ENCODE measurements at places on chromosomes 1 and 21.

- DNase-seq: peak; percentile 93
Measured at GRCh38 chr1:156500793-156501506, 375 bp upstream of the MEF2D start.

GRCh38 chr1:2976180-2976562, 45.1 kb upstream of the ACTRT2 start:
- DNase-seq: no peak

DNA sequence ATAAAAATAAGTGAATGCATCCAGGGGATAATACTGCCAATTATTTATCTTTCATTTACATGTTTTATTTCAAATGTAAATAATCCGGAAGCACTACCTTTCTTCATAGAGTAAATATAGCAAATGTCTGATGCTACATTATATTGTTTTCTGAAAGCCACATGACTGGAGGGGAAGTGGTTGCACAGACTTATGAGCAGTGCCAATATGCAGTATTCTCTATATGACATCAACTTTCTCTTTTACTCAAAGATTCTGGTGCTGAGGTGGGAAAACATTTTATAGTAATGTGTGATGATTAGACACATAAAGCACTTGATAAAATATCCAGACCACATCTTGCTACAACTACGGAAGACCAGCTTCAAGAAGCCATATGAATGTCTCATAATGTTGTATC, 314.7 kb downstream of the NEGR1 start:
- no peak for DNase-seq

DNA sequence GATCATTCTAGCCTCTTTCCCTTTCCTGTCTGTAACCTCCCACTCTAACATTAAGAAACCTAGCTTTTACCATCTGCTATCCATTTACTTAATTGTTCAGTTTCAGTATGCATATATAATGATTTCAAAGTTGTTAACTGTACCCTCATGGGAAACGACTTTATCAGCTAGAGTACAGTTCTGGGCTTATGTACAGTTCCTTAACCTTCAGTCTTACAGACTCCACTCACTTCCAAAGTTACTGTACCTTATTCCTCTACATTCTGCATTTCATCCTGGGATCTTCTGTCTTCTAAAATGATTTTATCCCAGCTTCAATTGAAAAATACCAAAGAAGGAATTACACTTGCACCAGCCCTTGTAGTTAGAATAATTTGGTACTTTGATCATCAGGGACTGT, 108.7 kb upstream of the KCNE2 start:
- no peak for DNase-seq

- no peak for DNase-seq
Measured at GRCh38 chr21:46603228-46603627, 1.7 kb downstream of the S100B start.

- no peak for DNase-seq
Measured at GRCh38 chr1:27408151-27408550, 15.7 kb downstream of the GPR3 start.

DNA sequence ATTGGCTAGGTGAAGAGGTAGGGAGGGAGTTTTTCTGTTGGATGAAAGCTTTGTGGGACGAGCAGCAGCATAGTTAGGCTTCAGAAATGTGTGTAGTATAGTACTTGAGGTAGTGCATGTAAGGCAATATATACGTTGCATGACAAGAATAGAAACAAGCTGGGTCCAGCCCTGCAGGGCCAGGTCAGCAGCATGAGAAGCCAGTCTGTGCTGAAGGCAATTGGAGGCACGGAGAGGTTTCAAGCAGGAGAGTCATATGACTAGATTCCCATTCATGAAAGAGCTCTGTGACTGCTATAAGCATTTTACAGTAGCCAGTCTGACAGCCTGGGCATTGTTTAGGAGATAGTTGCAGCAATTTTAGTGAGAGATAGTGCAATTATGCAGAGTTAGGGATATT, 84.2 kb upstream of the DSCAM start:
- DNase-seq: no peak

DNA sequence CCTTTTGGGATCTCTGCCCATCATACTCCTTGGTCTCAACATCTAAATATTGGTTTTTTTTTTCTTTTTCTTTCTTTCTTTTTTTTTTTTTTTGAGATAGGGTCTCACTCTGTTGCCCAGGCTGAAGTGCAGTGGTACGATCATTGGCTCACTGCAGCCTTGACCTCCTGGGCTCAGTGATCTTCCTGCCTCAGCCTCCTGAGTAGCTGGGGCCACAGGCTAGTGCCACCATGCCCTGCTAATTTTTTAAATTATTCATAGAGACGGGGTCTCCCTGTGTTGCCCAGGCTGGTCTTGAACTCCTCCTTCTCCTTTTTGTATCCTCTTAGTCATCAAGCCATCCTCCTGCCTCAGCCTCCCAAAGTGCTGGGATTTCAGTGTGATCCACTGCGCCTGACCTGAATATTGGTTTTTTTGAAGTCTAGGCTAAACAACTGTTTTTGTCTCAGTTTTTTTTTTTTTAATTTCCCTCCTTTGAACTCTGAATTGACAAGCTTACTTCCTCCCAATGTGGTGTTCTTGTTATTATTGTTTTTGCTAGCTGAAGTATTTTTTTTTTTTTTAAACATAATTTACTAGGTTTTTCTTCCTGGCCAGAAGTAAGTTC, 30.9 kb downstream of the MAPKAPK2 start:
- DNase-seq: peak; percentile 52

- no peak for DNase-seq
Measured at GRCh38 chr1:13836136-13836535, 136.1 kb downstream of the PRDM2 start.

GRCh38 chr21:36325373-36326010, 5.5 kb downstream of the MORC3 start:
- no peak for DNase-seq

- no peak for DNase-seq
Measured at GRCh38 chr21:46662367-46662654, 26.8 kb downstream of the PRMT2 start.

GRCh38 chr21:42616446-42616845, 37.0 kb upstream of the PDE9A start:
- peak; percentile 17 for DNase-seq

All from CD4-positive, alpha-beta T cell treated with Interleukin-21 for 1 hour (primary cell).